Fibroblast of skin of right quadriceps (primary cell): ENCODE measurements at places on chromosomes 16 and 17.

GRCh38 chr16:9411426-9411825, 320.0 kb downstream of the HAPSTR1 start:
- no peak for DNase-seq

- no peak for DNase-seq
These were observed 10.0 kb downstream of the ZNF689 start for GRCh38 chr16:30600215-30600614.

DNA sequence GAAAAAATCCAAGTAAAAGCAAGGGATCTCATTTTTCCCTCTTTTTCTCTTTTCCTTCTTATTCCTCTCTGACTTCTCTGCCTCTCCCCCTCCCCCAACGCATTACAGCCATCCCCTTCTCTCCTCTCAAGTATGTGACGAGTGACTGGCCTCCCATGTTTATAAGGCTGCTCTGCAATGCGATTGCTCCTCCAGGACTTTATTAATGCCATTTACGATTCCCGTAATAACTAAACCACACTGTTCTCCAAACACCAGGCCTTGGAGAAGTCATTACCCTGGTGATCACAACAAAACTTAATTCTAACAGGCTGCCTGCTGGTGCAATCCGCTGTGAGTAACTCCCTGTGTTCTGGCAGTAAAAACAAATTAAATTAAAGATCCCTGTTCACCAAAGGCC, 88.8 kb downstream of the HS3ST3B1 start:
- no peak for DNase-seq

DNA sequence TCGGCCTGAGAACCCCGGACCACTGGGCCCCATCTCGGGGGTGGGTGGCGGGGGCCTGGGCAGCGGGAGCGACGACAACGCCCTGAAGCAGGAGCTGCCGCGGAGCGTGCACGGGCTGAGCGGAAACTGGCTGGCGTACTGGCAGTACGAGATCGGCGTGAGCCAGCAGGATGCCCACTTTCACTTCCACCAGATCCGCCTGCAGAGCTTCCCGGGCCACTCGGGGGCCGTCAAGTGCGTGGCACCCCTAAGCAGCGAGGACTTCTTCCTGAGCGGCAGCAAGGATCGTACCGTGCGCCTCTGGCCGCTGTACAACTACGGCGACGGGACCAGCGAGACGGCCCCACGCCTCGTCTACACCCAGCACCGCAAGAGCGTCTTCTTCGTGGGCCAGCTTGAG, 8.9 kb upstream of the SERPINF2 start:
- DNase-seq, result no peak

- no peak for DNase-seq
These were observed 313.7 kb downstream of the MAF start for GRCh38 chr16:79286646-79287423.

- no peak for DNase-seq
These were observed 215.4 kb downstream of the SOX9 start for GRCh38 chr17:72336026-72336803.

- DNase-seq, result no peak
These were observed 65.8 kb upstream of the RPH3AL start for GRCh38 chr17:418421-418751.

GRCh38 chr16:987906-988305, 6.3 kb downstream of the SOX8 start:
- DNase-seq, result no peak

DNA sequence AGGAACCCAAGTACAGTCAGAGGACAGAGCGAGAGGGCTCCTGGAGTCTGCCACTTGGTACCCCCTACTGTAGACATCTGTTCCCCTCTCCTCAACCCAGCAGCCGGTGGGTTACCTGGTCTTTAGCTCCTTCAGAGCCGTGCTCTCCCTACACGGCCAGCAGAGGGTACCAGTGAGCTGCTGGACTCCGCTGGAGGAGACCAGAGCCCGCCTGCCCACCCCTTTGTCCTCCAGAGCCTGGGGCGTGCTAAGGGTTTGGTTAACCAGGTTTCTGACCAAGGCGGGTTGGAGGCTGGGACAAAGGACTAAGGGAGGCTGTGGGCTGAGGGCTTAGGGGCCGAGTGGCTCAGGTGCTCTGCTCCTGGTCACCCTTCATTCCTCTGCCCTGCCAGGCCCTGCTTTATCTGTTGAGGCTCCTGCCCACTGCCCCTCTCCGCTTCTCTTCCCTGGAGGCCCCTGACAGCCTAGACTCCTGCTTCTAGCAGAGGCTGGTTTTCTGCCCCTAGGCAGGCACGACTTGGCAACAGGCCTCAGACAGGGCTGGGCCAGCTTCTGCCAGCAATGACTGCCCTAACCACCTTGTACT, 2.7 kb upstream of the HSD11B2 start:
- peak; percentile 43 for DNase-seq

- no peak for DNase-seq
These were observed 140.6 kb downstream of the RAB11FIP4 start for GRCh38 chr17:31532081-31532480.

DNA sequence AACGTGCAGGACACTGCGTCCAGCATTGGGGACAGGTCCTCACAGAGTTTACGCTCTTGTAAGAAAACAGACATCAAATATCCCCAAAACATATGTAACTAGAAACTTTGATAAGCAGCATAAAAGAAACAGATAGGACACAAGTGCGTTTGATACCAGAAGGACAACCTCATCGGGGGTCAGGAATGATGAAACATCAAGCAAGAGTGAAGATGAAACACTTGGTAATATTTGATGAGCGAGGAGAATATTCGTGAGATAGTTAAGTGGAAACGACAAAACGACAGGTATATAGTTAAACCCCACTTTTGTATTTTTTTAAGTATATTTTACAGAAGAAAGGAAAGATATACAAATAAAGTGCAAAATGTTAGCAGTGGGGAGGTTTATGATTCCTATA, 55.9 kb downstream of the NXN start:
- no peak for DNase-seq

- no peak for DNase-seq
These were observed 4.4 kb downstream of the ZC3H7A start for GRCh38 chr16:11792410-11793241.

DNA sequence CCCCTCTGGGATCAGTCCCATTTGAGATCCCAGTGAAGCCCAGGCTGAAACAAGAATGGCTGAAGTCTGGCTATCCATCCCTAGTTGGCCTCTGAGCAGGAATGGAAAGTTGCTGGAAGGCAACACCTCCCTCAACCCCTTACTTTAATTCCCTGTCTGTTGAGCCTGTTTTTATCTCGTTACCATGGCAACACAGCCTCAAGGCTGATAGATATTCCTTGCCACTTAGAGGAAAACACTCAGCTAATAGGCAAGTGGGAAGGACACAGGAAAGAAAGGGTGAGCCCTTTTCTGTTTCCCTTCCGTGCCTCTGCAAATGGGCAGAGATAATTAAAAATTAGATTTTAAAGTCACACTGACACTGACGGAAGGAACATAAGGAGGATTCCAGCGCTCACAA, 75.5 kb upstream of the CLEC3A start:
- no peak for DNase-seq

GRCh38 chr17:55690105-55690508, 32.6 kb downstream of the TMEM100 start:
- no peak for DNase-seq

DNA sequence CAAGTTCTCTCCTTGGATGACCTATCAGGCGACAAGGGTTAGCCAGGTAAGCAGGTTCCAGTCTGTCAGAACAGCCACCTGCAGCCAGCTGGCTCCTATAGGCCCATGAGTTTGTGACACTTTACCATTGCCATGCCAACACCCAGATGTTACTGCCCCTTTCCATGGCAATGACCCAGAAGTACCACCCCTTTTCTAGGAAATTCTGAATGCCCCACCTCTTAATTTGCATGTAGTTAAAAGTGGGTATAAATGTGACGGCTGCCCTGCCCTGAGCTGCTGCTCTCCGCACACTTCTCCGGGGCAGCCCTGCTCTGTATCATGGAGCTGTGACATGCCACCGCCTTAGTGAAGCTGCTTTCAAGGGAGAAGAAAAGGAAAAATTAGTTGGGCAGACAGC, 10.0 kb upstream of the SECTM1 start:
- DNase-seq, result no peak

GRCh38 chr17:2192367-2193057, 111.1 kb downstream of the SMG6 start:
- DNase-seq, result peak; percentile 99

GRCh38 chr16:86662740-86663139, 84.4 kb downstream of the FOXL1 start:
- DNase-seq, result no peak

DNA sequence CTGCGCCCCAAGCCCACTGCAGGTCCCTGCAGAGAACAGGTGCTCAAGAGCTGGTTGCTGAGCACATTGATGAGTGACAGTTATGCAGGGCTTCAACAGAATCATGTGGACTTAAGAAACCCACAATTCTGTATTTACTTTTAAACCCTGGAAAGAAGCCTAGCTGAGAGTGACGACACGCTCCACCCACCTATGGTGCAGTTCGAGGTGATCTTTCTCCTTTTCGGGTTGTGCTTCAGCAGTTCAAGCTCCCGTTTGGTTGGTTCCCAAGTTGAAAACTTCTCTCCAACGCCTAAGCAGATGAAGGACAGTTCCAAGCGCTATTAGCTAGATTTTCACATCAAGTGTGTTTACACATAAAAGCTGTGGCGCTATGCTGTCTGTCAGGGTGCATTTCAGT, 23.9 kb downstream of the USP22 start:
- DNase-seq, result no peak

- no peak for DNase-seq
These were observed 24.6 kb downstream of the HIGD1B start for GRCh38 chr17:44872131-44872768.

- DNase-seq, result no peak
These were observed 61.3 kb downstream of the PRKCB start for GRCh38 chr16:23896832-23897821.

- DNase-seq, result no peak
These were observed 92.6 kb downstream of the CACNG3 start for GRCh38 chr16:24348545-24349290.

DNA sequence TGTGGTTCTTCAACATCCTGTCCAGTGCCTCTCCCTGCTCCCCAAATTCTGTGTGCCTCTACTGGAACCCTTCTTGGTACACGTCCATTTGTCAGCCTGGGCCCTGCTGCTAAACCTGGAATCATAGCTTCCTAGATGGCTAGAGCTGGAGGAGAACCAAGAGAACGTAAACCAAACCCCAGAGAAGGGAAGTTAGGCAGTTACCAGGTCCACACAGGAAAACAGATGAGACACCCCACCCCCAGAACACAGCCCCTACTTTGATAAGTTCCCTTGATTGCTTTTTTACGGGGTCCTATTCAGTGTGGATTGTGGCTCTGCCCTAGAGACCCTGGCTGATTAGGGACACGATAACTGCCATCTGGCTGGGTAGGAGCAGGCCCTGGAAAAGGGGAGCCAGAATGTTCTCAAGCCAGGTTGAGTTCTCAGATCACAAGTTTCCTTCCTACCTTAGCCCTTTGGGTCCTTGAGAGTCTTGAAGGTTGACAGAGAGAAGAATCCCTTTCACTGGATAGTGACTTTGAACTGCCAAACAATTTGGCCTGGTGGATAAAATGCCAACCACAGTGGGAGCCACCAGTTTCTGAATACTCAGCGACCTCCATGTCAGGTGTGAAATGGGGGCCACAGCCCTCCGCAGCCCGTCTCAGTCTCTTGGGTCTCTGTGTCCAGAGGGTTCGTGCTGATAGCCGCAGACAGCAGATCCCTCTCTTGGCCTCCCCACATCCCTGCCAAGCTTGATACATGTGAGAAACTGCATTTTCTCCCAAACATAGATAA, 7.9 kb downstream of the TBX4 start:
- DNase-seq, result no peak
